Activated gamma-delta T cell (primary cell): ENCODE measurements at places on chromosomes 1 and 21.

DNA sequence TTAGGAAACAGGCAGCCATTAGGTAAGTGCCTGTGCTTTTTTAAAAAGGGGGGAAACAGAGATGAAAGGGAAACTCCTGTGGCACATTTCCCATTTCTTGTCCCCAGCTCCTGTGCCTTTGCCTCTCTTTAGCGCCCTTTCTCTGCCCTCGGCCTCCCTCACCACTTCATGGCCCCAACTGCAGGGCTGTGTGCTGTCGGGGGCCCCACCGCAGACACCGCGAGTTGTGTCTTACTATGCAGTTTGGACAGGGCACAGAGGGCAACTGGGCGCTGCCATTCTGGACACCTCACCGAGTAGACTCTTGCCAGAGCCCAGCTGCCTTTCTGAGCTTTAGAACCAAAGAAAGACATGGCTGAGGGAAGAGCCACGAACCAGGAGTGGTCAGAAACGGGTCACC lies 93.7 kb upstream of the LPGAT1 start:
- no peak for DNase-seq

GRCh38 chr1:6465461-6466005 lies 440 bp downstream of the TNFRSF25 start:
- no peak for DNase-seq

GRCh38 chr1:223752721-223753515 lies 40.6 kb downstream of the CAPN2 start:
- DNase-seq: no peak

GRCh38 chr1:24105368-24106160 lies 6.4 kb downstream of the MYOM3 start:
- no peak for DNase-seq

GRCh38 chr1:218353656-218354055 lies 8.5 kb downstream of the TGFB2 start:
- DNase-seq: no peak

GRCh38 chr1:78334952-78335351 lies 155.8 kb upstream of the PTGFR start:
- DNase-seq: no peak

DNA sequence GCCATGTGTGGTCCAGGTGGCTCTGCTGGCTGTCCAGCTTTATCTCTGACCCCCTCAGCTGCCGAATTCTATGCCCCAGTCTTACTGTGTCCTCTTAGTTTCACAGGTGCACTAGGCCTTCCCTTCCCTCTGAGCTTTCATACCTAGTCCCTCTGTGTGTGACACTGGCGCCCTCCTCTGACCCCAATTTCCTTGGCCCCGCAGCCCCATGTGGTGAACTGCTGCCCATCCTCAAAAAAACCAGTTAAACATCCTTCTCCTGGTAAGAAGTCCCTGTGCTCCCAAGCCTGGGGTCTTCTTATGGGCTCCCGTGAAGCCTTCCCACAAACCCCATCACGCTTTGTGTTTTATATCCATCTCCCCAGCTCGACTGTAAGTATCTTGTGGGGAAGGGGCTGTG lies 93.9 kb upstream of the TSPAN2 start:
- no peak for DNase-seq

- no peak for DNase-seq
These were observed 36.8 kb upstream of the RUNX3 start for GRCh38 chr1:24966724-24967346.

- DNase-seq: no peak
These were observed 532.2 kb downstream of the NPHP4 start for GRCh38 chr1:5459839-5460610.

- no peak for DNase-seq
These were observed 1015.4 kb downstream of the AMY1C start for GRCh38 chr1:104765085-104765484.

DNA sequence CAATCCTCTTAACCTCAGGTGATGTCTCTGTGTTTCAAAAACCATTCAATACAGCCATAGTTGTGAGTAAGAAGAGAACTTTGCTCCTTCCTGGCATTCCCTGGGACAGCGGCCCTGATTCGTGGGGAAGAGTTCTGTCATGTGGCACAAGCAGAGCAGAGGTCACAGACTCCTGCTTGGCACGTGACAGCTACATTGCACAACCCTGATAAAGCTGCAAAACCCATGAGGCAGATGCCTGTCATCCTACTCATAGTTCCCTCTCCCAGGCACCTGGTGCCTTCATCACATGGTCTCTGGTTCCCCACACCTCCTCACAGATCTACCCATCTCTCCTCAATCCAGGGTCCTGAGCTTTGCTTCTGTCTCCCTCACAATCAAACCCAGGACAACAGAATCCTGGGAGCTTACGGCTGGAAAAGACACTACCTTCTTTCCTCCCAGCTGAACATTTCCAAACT lies 70.8 kb downstream of the PLPP3 start:
- DNase-seq: no peak

- DNase-seq: no peak
These were observed 16.2 kb upstream of the RNPC3 start for GRCh38 chr1:103509250-103509649.

DNA sequence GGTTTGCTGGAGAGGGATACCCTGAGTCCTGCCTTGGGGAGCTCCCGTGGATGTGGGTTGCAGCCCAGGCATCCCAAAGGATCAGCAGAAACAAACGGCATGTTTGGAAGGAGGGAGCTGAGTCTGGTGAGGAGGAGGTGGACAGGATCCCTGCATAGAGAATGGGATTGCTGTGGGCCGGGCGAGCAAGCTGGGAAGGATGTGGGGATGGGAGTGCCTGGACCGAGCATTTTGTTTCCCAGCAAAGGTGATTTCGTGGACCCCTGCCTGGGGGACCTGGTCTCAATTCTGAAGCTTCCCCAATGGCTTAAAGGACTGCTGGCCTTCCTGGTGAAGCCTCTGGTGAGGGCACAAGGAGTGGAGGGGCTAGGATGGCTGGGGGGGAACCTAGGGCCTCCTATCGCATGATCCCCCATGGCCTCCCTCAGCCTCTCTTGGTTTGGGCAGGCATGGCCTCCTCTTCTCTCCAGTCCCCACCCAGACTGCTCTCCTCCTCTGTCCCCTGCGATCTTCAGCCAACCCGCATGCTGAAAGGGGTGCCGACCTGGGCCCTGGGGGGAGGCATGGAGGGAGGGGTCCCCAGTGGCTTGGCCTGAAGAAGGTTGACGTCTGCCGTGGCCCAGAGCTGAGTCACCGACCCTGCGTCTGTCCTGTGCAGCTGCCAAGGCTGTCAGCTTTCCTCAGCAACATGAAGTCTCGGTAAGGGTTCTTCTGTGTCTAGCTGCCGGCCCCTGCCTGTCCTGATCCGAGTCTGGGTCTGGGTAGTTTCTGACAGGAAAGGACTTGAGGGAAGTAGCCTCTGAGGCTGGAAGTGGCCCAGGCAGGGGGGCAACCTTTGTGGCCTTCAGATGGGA lies 16.3 kb downstream of the FAAH start:
- no peak for DNase-seq

- no peak for DNase-seq
These were observed 1204.1 kb downstream of the MRPL39 start for GRCh38 chr21:24403221-24403620.

DNA sequence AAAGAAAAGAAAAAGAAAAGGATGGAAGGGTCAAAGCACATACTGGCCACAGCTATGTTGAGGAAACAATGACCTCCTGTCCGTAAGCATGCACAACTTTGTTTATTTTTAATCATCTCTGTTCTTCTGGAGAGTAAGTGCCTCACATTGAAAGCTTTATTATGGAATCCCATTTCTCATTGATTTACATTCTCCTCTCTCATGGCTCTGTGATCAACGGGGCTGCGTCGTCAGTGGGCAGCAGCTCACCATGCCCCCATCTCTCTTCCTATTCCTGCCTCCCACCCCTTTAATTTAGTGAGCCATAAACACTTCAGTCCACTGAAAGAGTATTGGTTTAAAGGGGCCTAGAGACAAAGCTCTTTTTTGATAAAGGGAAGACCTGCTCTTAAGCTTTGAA lies 98.9 kb downstream of the KAZN start:
- no peak for DNase-seq

- DNase-seq: no peak
These were observed 281.1 kb downstream of the PTPRU start for GRCh38 chr1:29517251-29518086.

- no peak for DNase-seq
These were observed 61.4 kb upstream of the S1PR1 start for GRCh38 chr1:101175466-101175865.

DNA sequence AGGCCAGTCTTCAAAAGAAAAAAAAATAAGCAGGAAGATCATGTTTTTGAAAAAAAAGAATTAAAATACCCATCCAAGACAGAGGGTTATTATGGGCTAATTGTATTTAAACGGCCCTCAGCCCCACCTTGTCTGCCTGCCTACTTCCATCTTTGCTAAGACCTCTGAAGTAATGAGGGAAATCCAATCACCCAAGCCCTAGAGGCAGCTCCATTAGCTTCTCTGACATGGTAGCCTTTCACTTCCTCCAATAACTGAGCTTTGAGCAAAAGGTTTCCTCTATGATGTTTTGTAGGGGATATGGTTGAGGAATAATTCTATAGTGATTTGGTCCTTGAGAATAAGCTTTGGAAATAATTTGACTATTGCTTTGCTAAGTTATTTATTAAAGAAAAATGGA lies 178.2 kb upstream of the SGIP1 start:
- no peak for DNase-seq

- DNase-seq: no peak
These were observed 58.0 kb downstream of the DDX20 start for GRCh38 chr1:111813440-111814304.

DNA sequence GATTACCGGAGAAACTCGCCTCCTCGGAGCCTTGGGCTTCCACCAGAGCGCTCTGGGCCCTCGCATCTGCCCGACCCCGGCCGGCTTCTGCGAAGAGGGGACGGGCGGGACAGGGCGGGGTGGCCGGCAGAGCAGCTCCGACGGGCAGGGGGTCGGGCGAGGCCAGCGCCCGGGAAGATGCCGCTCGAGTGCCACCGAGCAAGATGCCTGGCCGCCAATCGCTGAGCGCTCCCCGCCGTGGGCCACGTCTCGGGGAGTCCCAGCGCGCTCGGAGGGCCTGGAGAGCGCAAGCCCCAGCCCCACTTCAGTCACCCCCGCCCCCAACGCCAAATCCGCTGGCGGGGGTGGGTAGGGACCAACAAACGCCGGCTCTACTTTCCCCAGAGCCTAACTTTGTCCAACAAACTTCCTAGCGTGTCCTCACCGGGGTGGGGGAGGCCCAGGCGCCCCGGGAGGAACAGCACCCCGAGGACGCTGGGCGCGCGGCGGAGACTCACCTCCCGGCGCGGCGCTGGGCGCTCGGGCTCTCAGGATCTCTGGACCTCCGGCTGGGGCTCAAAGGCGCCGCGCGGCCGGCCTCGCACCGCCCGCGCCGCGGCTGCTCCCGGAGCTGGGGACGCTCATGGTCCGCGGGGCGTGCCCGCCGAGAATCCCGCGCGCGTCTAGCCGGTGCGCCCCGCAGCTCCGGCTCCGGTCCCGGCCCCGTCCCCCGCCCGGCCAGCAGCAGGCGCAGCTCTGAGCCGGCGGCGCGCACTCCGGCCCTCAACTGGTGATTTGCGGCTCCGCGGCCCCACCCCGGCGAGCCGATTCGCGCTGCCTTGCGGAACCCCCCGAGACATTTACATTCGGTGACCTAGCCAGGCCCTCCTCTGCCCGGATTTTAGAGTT lies at the start of gene BCAR3:
Gene BCAR3, minus strand, starts transcription at position 737 of the 888 bp plus-strand sequence. CDS start 6,907 bp downstream, outside the sequence.
- no peak for DNase-seq

DNA sequence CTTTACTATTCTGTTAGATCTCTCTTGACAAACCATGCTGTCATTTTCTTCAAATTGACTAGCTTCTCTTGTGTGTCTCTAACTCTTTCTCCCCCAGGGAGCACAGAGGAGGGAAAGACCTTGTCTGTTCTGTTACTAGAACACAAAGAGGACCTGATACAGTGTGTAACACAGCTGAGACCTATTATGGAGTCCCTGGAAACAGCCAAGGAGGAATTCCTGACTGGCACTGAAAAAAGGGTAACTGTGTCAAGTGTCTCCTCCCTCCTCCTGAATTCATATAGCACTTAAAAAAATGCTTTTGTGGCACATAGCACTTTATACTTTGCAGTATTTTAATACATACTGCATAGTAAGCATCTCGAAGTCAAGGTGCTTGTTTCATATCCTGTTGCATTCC lies 50.6 kb downstream of the ZBTB40 start:
- no peak for DNase-seq

- DNase-seq: no peak
These were observed 44.7 kb upstream of the FMO2 start for GRCh38 chr1:171140401-171140800.

DNA sequence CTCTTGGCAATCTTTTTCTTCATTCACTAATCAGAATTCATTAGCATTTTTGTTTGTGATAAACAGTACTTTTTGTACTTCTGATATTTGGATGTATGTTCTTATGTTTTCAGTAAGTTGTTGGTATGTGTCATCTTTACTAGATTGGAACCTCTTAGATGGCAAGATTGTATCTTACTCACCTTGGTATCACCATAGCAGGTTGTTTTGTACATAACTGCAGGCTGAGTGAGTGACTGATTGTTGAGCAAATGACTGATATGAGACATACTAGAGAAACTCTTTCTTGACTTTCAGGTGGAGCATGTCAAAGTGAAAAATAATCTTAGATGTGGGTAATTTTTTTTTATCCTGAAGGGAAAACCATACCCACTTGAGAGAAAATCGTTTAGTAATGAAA lies 173.7 kb downstream of the CLEC20A start:
- DNase-seq: no peak

DNA sequence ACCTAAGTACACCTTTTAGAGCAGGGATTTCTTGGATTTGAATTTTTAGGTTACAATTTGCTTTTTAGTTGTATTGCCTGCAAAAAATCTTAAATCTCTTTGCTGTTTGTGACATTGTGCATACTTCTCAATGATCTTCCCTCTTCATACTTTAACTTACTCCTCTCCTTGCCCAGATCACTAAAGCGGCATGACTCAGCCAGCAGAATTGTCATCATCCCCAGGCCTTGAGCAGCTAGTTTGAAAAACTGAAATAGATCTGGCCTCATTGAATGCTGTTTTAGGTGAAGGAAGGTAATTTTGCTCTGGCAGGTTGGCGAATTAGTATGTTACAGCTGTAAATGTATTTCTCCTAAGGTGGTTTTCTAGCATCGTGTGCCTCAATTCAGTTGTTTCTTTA lies 145.9 kb downstream of the RYR2 start:
- no peak for DNase-seq

- DNase-seq: no peak
These were observed 92.6 kb downstream of the LPAR3 start for GRCh38 chr1:84800090-84801073.

DNA sequence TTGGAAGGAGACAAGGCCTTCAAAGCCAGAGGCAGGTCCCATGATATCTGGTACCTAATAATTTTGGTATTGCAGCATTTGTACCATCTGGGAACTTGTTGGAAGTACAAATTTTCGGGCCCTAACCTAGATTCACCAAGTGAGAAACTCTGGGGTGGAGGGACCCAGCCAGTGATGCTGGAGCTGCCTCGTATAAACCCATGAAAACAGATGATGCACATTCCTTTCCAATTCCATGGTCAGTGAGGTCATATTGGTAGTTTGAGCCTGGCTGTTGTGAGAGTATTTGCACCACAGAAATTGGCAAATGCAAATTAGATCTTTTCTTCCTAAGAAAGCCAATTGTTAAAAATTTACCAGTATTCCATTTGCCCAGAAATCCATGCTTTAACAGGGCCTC lies 269.6 kb upstream of the PLXNA2 start:
- DNase-seq: no peak
